ENCODE measurements at places on chromosomes 16 and 17.

- no peak for DNase-seq
These were observed 85.5 kb upstream of the DOC2B start for GRCh38 chr17:266701-267667.

DNA sequence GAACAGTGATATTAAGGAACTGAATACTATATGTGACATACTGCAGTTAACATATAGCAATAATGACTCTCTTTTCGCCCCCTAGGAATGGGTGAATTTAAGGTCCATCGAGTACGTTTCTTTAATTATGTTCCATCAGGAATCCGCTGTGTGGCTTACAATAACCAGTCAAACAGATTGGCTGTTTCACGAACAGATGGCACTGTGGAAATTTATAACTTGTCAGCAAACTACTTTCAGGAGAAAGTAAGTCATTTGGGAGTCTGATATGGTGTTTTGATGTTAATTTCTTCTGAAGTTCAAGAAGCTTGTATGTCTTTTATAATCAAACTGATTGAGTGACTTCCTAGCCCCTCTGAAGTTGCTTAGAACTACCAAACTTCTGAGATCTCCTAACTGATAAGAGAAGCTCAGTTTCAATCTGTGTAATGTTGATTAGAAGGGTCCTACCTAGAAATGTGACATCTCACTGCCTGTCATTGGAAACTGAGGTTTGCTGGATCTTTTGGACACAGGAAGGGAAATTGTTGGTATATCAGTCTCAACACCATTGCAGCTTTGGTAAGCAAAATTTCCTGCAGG, 1.0 kb downstream of the UTP4 start:
- no peak for DNase-seq

DNA sequence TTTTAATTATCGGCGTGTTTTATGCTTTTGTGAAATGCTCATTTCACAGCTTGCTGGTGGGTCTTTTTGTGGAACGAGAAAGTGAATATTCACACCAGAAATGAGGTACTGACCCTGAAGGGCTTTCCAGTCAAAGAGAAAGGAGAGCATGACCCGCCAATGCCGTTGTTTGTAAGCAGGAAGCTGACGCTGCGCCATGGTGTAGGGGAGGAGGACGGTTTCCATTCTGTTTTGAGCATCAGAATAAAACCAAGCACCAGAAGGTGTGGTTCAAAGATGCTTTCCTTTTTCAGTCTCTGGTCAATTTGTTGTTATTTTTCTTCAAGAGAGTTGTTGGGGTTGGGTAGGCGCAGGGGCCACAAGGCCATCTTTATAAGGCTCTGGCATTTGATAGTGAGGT, 669.3 kb downstream of the WWOX start:
- no peak for DNase-seq

DNA sequence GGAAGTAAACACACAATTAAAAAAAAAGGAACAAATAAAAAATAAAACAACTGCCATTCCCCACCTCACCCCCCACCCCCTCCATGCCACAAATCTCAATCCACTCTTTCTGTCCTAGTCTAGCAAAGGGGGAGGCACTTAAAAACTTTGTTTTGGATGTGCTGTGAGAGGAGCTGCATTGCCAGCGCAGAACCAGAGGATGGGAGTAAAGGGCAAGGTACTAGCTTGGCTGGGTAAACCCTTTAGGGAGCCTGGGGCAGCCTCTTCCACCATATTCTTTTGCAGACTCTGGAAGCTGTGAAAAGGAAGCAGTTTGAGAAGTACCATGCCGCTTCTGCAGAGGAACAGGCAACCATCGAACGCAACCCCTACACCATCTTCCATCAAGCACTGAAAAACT, 1.4 kb downstream of the MRPS7 start:
- DNase-seq = no peak

DNA sequence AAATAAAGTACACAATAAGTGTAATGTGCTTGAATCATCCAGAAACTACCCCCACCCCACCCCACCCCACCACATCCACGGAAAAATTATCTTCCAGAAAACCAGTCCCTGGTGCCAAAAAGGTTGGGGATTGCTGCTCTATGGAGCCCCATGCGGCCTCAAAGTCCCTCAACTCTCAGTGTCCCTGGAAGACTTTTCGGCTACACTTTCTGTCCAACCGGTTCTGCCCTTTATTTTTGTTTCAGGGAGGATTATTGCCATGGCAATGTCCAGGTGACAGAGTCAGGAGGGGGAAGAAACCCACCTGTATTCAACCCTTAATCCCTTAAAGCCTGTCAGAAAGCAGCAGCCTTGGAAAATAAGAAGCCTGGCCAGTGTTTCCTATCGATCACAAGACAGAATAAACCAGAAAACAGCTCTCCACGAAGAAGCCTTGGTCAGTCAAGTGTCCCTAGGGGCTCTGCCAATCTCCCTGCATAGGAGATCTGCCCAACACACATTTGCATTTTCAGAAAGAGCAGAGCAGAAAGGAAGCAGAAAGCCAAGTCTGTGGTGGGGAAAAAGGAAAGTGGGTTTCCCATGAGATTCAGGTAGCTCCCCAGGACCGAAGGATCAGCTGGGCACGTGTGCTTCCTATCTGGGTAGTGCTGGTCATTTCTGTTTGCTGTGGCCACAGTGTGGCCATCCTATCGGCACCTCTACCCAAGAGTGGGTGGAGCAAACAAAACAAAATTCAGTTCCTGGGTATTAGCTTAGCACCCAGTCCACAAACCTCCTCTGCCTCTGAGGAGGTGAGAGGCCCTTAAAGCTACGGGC, 342.7 kb downstream of the SOX9 start:
- no peak for DNase-seq

GRCh38 chr17:6350806-6351205, 84.1 kb downstream of the AIPL1 start:
- DNase-seq = peak; percentile 67

DNA sequence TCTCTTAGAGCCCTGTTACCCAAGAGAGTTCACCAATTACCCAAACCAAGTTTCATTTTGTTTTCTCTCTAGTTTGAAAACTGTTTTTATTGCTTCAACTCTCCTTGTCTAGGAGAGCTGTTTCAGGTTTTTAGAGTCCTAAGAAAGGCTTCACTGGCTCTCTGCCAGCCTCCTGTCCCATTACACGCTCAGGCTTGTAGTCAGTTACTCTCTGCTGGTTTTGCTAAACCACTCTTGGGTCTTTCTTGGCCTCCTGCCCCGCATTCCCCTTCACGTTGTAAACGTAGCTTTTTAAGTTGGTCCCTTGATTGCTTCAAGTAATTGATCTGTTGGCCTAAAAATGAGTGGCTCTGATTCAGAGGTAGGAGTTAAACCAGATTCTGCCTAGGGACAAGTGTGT, 529.1 kb downstream of the MAF start:
- no peak for DNase-seq

- no peak for DNase-seq
These were observed 56.9 kb downstream of the MSI2 start for GRCh38 chr17:57313097-57313835.

DNA sequence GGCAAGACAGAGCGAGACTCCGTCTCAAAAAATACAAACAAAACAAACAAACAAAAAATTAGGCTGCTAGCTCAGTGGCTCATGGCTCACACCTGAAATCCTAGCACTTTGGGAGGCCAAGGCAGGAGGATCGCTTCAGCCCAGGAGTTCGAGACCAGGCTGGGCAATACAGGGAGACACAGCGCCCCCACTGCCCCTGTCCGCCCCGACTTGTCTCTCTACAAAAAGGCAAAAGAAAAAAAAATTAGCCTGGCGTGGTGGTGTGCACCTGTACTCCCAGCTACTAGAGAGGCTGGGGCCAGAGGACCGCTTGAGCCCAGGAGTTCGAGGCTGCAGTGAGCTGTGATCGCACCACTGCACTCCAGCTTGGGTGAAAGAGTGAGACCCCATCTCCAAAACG, 531 bp upstream of the CDH1 start:
- DNase-seq = no peak

DNA sequence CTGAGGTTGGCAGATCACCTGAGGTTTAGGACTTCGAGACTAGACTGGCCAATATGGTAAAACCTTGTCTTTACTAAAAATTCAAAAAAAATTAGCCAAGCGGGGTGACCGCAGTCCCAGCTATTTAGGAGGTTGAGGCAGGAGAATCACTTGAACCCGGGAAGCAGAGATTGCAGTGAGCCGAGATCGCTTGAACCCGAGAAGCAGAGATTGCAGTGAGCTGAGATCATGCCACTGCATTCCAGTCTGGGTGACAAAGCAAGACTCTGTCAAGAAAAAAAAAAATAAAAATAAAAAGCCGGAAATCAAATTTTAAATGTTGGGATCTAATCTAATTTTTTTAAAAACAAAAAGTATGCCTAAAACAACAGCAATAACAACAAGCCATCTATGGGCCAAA, 56.3 kb downstream of the ABCC1 start:
- no peak for DNase-seq

DNA sequence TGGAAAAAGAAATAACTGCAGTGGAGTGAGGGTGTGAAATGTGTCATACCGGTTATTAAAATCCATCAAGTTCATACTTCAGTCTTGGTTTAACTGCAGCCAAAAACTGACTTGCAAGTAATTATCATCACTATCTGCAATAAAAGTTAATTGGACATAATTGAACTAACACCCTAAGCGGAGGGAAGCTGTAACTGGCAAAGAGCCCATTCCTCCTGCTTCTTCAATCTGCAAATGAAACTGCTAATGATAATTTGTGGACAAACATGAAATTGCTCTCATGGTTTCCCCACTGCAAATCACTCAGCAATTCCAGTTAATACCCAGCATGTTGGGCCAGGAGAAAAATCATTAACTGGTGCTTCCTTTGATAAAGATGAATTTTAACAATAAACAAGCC, 46.5 kb downstream of the FAM222B start:
- no peak for DNase-seq

DNA sequence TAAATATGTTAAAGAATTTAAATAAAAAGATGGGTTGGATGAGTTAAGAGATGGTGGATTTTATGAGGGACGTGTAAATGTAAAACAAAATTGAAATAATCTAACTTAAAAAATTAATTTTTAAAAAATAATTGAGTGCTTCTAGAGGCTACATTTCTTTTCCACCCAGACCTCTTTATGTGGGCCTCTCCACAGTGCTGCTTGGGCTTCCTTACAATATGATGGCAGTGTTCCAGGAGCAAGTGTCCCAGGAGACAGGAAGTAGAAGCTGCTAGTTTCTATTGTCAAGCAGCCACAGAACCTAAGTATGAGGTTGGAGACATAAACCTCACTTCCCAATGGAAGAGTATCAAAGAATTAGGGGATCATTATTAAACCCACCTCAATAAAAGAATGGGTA, 205.7 kb upstream of the CPHXL start:
- no peak for DNase-seq

- no peak for DNase-seq
These were observed 12.9 kb downstream of the GJD3 start for GRCh38 chr17:40351359-40352236.

All from vagina (tissue), 2 donors.